Ecto neural progenitor cell (in vitro differentiated cells): ENCODE measurements at places on chromosomes 5 and 9.

- DNase-seq, result no peak
Observed at GRCh38 chr9:89634995-89635742, 30.4 kb downstream of the GADD45G start.

DNA sequence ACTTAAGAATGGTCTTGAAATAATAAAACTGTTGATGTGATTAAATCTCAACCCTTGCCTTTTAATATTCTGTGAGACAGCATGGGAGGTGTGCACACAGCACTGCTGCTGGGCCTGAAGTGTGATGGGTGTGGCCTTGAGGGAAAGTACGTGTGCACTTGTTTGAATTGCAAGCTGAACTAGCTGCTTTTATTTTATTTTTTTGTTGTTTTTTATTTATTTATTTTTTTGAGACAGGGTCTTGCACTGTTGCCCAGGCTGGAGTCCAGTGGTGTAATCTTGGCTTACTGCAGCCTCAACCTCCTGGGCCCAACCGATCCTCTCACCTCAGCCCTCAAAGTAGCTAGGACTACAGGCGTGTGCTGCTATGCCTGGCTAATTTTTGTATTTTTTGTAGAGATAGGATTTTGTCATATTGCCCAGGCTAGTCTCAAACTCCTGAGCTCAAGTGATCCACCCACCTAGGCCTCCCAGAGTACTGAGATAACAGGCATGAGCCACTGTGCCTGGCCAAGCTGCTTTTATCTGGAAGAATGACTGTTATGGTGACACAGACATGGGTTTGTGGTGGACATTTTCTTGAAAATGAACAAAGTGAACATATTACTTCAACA lies 58.9 kb downstream of the GPR107 start:
- DNase-seq, result no peak

DNA sequence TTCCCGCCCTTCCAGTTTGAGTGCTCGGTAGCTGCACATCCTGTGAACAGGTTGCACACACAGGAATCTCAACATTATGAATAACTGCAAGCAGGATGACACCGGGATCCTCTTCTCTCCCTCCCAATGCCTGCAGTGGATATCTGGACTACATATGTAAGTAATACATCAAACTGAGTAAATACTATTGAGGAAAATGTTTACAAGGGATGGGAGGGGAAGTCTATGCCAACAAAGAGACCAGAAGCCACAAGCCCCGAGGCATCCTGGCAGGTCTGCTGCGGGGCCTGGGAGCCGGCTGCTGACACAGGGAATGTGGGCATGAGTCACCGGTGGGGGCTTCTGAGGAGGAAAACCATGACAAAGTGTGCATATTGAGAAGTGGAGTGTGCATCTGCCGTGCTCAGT lies 8.6 kb upstream of the ANKRD33B start:
- no peak for DNase-seq

DNA sequence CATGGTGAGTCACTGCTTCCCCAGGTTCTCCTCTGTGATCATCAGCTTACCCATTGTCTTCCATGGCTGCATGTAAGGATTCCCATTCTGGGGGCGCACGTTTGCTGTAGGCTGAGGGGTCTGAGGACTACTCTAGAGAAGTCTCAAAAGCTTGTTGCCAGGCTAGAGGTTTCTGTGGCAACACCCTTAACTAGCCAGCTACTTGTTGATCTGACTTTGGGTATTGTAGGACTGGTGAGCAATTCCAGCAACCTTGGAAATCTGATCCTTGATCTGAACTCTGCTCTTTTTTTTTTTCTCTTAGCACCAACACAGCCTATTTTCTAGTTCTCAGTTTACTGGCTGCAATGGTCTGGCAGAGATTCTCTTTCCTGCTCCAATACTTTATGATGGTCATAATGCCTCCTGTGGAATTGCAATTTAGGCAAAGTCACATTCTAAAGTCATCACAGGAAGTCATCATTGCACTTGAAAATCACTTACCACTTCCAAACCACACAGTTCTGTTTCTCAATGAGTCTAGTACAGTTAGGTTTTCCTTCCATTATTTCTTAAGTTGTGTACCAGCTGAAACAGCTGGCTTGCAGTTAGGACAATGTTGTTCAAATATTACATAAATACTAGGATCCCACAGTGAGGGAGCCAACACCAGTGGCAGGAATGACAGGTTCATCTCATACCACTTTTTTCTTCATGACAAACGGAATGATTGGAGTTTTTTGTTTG lies 110.3 kb downstream of the SLC12A2 start:
- no peak for DNase-seq

GRCh38 chr5:96584712-96585111 lies 77.5 kb upstream of the CAST start:
- no peak for DNase-seq
